ENCODE measurements at places on chromosomes 7 and 10.

- DNase-seq = no peak
Observed at GRCh38 chr10:132447446-132448247, 50.6 kb downstream of the PWWP2B start.

GRCh38 chr7:10910447-10910846 lies 63.2 kb upstream of the PHF14 start:
- DNase-seq = no peak

- DNase-seq = no peak
Observed at GRCh38 chr7:156954941-156955340, 5.4 kb downstream of the NOM1 start.

- DNase-seq = no peak
Observed at GRCh38 chr7:107394276-107394675, 75.6 kb upstream of the GPR22 start.

DNA sequence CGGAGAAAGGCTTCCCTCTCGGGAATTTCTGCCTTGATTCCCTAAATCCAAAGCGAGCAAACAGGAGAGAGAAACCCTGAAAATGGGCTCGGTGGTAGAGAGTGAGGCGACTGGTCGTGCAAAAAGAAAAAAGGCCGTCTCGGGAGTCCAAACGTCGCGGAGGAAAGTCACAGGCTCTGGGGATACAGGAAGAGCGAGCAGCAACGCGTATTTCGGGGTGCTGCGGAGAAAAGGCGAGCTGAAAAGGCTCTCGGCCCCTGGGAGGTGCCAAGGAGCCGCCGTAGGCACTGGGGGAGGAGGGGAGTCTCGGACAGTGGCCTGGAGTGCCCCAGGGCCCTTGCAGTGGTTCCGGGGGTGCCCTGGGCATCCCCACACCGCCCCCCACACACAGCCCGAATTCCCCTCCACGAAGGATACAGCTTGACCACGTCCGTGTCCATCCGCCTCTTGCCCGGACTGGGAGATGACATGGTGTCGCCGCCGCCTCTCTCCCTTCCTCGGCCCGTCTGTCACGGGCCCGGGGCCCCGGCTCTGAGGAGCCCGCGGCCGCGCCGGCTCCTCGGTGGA lies 591 bp downstream of the UBE2H start:
- peak; percentile 55 for DNase-seq

- no peak for DNase-seq
Observed at GRCh38 chr7:2621948-2622640, 9.7 kb upstream of the TTYH3 start.

DNA sequence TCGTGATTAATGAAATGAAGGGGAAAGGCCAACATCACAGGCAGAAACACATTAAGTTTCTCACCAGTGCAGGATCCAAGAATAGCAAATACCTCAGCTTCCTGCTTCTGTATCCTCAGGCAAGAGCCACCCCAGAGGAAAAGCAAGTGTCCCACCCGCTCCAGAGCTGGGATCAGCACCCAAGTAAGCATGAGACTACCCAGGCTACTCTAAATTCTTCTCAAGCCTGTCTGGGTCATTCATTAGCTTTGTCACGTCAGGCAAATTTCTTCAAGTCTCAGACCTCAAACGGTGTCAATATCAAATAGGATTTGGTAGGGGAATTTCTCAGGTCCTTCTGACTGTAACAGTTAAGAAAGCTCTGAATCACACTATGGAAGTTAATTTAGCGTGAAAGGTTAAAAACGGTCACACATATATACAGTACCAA lies 59.0 kb downstream of the GNA12 start:
- no peak for DNase-seq

Measured in hippocampal formation (tissue), 2 donors.